ENCODE measurements at places on chromosomes 4 and X. TPM values are rescaled to one million over a fixed set of nuclear protein-coding genes. Genes with fewer than 3 reads are reported as not detected.

- ATAC-seq: no peak
Observed at GRCh38 chr4:97003715-97004114, 1139.6 kb downstream of the STPG2 start.

DNA sequence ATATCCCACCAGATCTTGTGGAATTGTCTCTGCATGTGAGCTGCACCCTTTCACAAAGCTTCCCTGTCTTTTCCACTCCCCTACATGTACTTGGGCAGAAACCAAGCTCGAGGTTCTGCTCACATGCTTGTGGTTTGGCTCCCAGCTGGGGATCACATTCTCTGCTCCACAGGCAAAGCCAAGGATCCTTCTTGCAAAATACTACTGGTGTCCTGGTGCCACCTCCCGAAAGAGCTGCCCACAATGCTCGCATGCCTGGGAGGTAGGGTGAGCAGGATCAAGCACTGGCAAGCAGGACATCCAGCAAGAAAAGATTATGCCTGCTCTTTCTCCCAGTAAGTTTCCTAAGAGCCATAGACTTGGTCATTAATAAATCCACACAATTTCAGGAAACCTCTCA is 45.1 kb upstream of the PPARGC1A start:
- ATAC-seq: no peak

- ATAC-seq: no peak
Observed at GRCh38 chr4:185566972-185567371, 31.7 kb upstream of the PDLIM3 start.

DNA sequence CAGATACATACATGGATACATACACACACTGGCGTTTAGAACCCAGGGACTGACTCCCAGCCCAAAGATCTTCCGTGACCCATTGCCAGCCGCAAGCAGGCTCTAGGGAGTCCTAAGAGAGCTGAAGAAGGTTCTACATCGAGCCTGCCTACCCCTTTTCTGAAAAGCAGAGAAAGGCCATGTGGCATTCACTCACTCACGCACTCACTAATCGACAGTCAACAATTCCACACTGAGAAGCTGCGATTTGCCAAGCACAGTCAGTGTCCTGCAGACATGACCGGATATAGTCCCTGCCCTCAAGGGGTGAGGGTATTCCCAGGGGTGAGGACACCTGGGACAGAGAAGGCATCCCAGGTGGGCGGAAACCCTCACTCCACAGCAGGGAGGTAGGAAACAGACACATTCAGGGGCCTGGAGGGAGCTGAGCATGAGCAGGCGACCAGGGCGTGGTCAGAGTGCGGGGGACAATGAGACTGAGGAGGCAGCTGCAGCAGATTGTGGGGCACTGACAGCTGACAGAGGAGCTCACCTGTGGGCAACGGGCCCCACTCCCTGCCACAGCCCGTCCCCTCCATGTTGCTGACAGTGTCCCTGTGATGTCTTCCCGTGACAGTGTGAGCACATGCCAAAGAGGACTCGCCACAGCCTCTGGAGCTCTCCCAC is 13.2 kb upstream of the MAN2B2 start:
- ATAC-seq: no peak

DNA sequence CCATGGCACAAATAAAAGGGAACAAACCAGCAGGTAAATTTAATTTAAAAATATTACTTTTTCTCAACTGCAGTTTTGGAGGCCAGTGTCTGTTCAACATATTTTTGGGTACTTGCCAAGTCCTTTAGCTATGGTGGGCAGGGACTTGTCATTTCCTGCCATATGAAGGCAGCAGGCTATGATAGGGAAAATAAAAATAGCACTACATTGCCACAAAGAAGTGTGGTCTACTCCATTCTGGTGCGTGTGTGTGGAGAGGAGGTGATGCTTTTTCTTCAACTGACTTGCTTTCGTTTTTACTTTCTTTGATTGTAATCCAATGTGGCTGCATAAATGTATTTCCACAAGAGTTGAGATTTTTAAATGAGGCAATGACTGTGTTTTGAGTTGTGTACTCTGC is 17.2 kb downstream of the GPR174 start:
- ATAC-seq: no peak

DNA sequence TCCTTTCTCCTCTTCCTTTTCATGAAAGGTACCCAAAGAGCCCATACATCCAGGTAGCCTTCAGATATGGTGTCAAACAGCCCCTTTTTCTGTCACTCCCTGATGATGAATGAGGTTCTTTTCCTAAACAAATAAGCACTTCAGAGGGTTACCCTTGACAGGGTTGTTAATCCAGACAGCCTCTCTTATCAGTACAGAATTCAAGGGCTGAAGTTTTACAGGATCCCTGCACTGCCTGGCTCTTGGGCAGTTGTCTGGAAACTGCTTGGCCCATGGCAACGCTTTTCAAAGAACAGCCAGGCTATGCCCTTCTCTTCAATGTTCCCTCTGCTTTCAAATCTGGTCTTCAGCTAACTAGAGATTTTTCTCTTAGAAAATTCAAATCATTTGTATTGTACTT is 352.6 kb upstream of the FAM241A start:
- peak; percentile 95 for ATAC-seq

- no peak for ATAC-seq
Observed at GRCh38 chr4:187547316-187547715, 448.3 kb upstream of the ZFP42 start.

DNA sequence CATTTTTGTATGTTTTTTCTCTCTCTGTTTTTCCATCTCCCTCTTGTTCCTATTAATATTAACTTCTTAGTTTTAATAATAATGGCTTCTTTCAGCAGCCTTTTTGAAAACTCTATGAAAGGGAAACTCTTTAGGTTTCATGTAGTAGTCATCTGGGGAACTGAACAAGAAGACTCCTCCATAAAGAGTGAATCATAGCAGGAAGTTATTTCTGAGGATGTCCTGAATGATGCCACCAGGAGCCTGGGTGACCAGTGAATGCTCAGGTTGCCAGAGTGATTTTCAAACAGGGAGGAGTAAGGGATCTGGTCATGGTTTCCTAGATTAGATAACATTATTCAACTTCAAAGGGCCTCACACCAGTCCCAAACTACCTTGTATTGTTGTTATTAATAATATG is 212.8 kb upstream of the PDE5A start:
- ATAC-seq: no peak

- ATAC-seq: no peak
Observed at GRCh38 chrX:28312965-28313364, 274.3 kb upstream of the IL1RAPL1 start.

Gene MAGEC2
- total RNA-seq: not detected

Gene ALAS2
- total RNA-seq: not detected

Gene CFAP99
- total RNA-seq: 10.6 TPM

Gene SLC16A2
- 8.7 TPM for total RNA-seq

Gene LDB2
- 8.5 TPM for total RNA-seq

Gene PAGE1
- total RNA-seq: not detected
